Osteocyte (in vitro differentiated cells): ENCODE measurements at places on chromosomes 1 and 21. TPM values are rescaled to one million over a fixed set of nuclear protein-coding genes. Genes with fewer than 3 reads are reported as not detected.
A peak's percentile ranks its signal among the peaks of the same experiment; 100 is the strongest.

Gene KCNE1
- total RNA-seq = 0.44 and 0.59 TPM in 2 replicates

GRCh38 chr1:150477733-150478132, 9.5 kb upstream of the TARS2 start:
- H3K36me3 ChIP-seq = peaks cover 1% of the 10 kb centered on the region
- no peak overlapping the region for H3K27ac ChIP-seq
- no peak overlapping the region for H3K4me3 ChIP-seq
- no peaks in the 10 kb centered on the region for H3K4me1 ChIP-seq

Gene KAZN
- total RNA-seq = 43.3 and 47.1 TPM in 2 replicates

DNA sequence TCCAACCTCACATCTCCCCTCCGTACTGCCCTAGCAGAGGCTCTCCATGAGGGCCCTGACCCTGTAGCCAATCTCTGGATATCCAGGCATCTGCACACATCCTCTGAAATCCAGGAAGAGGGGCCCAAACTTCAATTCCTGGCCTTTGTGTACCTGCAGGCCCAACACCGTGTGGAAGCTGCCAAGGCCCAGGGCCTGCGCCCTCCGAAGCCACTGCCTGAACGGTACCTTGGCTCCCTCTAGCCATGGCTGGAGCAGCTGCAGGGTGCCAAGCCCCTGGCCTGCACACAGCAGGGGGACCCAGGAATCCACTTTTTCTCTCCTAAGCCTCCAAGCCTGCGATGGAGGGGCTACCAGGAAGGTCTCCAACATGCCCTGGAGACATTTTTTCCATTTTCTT, 84.2 kb downstream of the PTGER3 start:
- H3K27ac ChIP-seq = no peak overlapping the region
- H3K4me3 ChIP-seq = no peak overlapping the region
- H3K4me1 ChIP-seq = no peaks in the 10 kb centered on the region
- no peaks in the 10 kb centered on the region for H3K27me3 ChIP-seq
- no peaks in the 10 kb centered on the region for H3K36me3 ChIP-seq

DNA sequence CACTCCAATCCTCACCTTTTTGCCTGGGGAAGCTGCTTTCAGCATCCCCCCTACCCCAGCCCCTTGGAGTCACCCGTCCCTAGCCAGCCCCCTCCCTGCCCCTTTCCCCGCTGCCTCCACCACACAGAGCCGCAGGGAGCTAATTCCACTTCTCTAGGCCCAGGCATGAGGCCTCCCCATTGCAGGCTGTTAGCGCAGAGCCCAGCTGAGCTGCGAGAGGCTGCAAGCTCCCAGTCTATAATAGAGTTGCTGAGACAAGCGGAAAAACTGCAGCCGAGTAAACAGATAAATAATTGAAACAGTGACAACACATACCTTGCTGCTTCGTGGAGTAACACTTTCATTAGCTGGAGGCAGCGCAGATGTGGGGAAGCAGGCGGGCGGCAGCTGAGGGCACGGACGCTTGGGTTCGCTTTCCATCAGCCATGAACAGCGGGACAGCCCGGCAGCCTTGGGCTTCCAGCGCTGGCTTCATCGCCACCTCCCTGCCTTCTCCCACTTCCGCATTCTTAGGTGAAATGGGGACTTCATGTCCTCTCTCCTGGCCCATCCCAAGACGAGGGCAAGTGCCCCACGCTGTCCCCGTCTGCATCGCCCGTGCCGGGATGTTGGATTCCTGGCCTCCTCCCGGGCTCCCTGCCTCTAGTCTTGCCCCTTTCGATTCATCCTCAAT, 183.3 kb downstream of the IGSF21 start:
- H3K4me3 ChIP-seq = no peak overlapping the region
- no peaks in the 10 kb centered on the region for H3K4me1 ChIP-seq
- H3K36me3 ChIP-seq = no peaks in the 10 kb centered on the region
- no peak for DNase-seq

- H3K27ac ChIP-seq = peak overlapping the region; percentile 66
- no peaks in the 10 kb centered on the region for H3K36me3 ChIP-seq
- no peak for DNase-seq
- H3K4me3 ChIP-seq = peak overlapping the region; percentile 7
Observed at GRCh38 chr1:58902830-58903513, 119.1 kb upstream of the JUN start.

Gene A3GALT2
- total RNA-seq = 0.35 TPM in 1 of 2 replicates, not detected in the other

DNA sequence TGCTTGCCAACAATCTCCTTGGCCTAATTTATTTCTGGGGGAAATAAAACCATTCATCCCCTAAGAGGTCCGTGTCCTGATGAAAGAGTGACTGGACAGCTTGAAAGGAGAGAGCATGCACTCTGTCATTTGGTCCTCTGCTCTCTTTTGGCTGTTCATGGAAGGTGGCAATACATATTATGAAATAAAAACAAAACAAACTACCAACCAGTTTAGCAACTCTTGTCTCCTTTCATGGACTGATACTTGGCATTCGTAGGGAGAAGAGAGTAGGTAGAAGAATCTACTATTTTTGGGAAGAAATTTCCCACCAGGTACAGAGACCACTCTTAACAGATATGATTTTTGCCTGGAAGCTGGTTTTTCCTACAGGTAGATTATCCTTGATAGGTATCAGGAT, 746 bp upstream of the C1orf116 start:
- no peak for DNase-seq
- H3K36me3 ChIP-seq = no peaks in the 10 kb centered on the region
- H3K4me1 ChIP-seq = no peaks in the 10 kb centered on the region
- peaks cover 61% of the 10 kb centered on the region for H3K27me3 ChIP-seq
- no peak overlapping the region for H3K27ac ChIP-seq
- no peak overlapping the region for H3K4me3 ChIP-seq
